ENCODE measurements at places on chromosomes 5 and 9. TPM values are rescaled to one million over a fixed set of nuclear protein-coding genes. Genes with fewer than 3 reads are reported as not detected.

The RMND5B gene
- total RNA-seq = 23.6 TPM

DNA sequence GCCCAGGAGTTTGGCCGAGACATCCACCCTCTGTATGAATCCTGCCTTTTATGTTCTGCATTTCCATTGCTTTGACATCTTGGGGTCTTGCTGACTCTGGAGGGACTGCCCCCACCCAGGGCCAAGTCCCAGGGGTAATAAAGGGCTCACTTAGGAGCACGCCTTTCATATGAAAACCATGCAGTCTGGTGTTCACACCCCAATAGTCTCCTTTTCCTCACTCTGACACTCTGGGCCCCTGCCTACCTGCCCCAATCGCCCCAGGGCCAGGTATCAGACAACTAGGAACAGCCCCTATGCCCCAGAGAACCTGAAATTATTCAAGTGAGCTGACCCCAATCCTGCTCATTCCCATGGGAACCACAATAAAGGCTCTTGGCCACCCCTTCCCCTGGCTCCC lies 33.1 kb upstream of the RAPGEF1 start:
- DNase-seq = no peak

DNA sequence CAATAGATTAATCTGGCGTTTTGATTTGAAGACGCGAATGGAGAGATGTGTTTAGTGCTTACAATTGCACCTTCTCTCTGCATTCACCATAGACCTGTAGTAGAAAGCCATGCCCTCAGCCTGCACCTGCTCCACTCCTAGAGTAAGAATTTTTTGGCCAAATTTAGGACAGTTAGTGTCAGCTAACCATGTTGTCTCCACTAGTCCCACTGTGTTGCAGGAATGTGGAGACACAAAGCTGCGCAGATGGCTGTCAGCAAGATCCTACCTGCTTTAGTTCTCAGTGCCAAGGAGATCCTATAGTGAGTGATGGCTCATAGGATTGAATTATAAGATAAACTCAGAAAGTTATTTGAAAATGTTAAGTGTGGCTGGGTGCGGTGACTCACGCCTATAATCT lies 35.1 kb upstream of the ABCA1 start:
- DNase-seq = no peak

GRCh38 chr5:20832204-20833080 lies 844.4 kb upstream of the CDH18 start:
- DNase-seq = no peak

GRCh38 chr5:163439092-163439425 lies 1.7 kb downstream of the CCNG1 start:
- DNase-seq = no peak

The FST gene
- total RNA-seq = 529 TPM

DNA sequence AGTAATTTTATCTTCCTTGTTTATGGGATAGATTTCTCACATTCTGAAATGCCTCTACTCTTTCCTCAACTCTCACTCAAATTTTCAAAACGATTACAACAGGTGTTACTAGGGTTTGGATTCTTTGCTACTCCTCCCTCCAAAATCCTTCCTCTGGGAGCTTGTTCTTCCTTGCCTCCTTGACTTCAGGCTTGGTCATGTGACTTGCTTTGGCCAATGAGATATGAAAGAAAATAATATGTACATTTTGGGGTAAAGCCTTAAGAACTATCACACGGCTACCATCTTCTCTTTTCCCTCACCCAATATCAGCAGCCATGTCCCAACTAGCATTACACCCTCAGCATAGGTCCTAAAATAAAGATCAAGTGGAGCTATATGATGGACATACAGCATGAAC lies 28.8 kb upstream of the SLC1A1 start:
- DNase-seq = no peak

DNA sequence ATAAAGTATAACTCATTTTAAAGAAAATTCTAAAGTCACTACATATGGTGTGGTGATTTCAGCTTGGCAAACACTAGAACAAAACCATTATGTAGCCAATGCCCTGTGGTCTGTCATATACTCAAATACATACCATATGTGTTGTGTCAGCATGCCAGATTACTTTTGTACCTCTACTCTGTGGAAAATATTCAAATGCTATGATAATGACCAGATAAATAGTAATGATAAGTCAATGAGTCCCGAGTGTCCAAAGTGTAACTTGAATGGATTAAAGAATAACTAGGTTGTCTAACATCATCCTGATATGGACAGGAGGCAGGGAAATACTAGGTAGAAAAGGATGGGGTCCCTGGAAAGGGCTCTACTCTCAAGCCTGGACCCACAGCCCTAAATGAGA lies 58.0 kb upstream of the IL6ST start:
- DNase-seq = no peak

- peak; percentile 21 for DNase-seq
Measured at GRCh38 chr5:112973036-112973435, 3.6 kb upstream of the DCP2 start.

DNA sequence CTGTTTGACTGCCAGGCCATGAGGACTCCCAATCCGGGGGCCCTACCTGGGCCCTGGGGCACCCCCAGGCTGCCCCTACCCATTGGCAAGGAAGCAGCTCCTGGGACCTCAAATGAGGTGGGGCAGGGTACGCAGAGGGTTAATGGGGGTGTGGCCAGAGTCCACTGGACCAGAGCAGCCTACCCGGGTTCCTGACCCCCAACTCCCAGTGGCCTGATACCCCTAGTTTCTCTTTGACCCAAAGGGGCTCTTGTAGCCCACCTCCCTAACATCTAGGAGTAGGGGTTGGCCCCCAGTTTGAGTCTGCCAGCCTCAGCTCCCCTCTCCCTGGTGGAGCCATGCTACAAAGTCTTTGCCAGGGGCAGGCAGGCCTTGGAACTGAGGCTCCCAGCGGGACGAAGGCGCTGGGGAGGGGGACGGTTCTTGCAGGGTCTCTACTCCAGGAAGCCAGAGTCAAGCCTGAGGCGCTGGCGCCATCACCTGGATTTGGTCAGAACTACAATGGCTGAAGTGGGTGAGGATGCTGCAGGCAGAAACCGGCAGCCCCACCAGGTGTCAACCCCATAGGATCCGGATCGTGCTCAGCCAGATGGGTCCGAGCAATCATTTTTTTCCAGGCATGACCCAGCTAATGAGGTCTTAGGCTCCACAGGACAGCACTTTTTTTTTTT lies 8.4 kb upstream of the CERCAM start:
- DNase-seq = no peak

GRCh38 chr9:20729523-20729922 lies 45.5 kb downstream of the FOCAD start:
- peak; percentile 77 for DNase-seq

DNA sequence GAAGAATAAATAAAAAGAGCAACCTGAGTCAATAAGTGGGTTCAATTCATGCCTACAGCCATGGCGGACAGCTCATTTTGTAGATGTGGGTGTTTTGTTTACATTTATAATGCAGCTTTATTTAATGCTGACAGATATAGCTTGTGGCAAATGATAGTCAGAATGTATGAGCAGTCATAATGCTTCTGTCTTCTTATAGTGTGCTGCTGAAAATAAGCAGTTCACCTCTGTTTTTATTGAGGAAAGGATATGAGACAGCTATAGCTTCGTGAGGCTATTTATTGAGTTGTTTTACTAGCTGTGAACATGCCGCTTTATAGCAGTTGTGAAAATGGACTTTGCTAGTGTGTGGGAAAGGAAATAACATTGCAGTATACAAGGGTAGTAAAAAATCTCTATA lies 147.4 kb downstream of the PBX3 start:
- DNase-seq = no peak

DNA sequence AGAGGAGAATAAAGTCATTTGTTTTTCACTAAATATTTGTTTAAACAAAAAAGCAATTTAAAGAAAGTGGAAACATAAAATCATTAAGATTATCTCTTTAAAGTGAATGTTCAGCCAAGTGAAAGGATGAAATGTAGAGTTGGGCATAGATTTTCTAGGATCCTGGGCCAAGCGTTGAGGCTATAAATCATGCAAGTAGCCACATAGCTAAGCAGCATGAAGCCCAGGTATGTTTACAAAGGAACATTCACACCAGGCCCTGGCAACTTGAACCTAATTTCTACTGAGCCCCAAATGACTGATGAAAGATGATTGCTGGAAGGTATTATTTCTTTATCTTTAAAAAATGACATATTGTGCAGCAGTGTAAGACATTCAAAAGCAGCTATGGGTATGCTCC lies 461.8 kb downstream of the MAT2B start:
- no peak for DNase-seq

The CA9 gene
- total RNA-seq = 0.27 TPM

DNA sequence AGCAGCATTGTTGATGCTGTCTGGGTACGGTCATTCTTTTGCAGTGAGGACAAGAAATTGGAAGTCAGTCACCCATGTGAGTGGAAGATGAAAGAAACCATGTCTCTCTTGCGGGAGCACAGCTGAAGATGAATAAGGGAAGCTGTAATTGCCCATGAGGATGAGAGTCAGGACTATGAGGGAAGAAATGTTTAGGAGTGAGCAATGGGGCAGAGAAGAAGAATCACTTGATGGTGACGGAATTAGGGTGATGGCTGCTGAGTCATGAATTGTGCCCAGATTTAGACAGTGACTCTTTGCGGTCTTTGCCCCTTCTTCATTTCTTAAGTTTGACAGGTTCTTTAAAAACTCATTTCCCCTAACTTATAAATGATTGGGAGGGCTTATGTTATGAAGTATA lies 183.3 kb downstream of the MAST4 start:
- no peak for DNase-seq

The LCN15 gene
- total RNA-seq = not detected

- no peak for DNase-seq
Measured at GRCh38 chr5:40238066-40238745, 441.5 kb upstream of the PTGER4 start.

GRCh38 chr5:57432876-57433275 lies 49.7 kb downstream of the ACTBL2 start:
- DNase-seq = no peak

DNA sequence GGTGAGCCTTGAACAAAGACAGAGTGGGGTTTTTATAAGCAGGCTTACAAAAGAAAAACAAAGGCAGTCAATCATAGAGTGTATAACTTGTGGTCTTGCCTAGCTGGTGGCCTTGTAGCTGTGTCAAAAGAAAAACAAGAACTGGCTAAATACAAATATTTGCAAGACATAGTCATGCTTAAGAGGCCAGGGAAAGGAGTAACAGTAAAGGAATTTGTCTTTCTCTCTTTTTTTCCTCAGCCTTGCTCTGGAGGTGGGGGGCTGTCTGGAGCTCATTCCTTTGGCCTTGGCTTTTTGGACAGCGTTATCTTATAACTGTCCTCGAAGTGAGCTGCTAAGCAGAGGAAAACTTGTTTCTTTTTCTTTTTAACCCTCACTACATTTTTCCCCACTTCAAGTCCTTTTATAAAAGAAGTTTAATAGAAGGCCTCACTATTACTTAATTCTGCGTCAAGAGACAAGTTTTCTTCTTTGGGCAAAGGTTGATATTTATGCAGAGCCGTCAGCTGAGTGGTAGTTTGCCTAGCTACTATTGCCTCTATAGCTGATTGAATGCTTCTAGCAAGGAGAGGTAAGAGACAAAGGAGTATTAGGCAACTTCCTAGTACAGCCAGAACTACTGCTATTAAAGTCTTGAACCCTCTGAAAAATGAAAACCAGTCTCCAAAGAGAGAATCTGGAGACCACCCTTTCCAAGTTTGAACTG lies 14.3 kb downstream of the CEL start:
- peak; percentile 59 for DNase-seq

The SOX30 gene
- not detected for total RNA-seq

The CDC20B gene
- not detected for total RNA-seq

The NR5A1 gene
- total RNA-seq = not detected

GRCh38 chr5:157561110-157561509 lies 14.5 kb downstream of the ADAM19 start:
- DNase-seq = no peak

DNA sequence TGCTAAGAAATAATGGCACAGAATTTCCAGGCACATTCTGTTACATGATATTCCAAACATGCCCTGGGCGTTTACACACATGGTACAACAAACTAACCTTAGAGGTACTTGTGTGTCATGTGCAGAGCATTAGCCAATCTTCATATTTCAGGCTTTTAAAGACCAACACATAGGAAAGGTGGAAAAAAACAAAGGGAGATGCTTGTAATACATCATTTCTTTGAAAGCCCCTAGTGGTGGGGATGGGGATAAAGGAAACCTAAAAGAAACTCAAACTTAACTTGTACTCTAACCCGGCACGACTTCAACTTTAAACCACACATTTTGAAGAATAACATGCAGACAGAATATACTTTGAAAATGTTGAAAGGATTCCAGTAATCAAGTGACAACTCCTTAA lies 133.6 kb downstream of the PTPRD start:
- DNase-seq = peak; percentile 7

GRCh38 chr9:134136118-134136995 lies 475 bp downstream of the WDR5 start:
- no peak for DNase-seq

The ZNF883 gene
- 3.3 TPM for total RNA-seq

DNA sequence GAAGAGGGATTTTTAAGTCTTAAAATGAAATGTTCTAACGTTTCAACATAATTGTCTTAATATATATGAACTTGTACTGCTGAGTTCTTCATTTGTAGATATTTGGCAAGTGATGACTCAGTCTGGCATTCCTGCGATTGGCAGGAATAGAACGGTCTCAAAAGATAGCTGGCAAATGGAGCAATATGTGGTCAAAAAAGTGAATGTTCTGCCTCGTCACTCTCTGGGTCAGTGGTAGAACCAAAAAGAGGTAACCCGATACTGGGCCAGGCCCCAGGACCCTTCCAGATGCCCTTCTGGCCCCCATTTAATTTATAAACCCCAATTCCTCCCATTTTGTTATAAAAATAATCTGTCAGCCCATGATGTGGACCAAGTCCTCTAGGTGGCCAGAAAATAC lies 39.2 kb downstream of the ZNF366 start:
- DNase-seq = peak; percentile 69

The MLLT3 gene
- 16.9 TPM for total RNA-seq

DNA sequence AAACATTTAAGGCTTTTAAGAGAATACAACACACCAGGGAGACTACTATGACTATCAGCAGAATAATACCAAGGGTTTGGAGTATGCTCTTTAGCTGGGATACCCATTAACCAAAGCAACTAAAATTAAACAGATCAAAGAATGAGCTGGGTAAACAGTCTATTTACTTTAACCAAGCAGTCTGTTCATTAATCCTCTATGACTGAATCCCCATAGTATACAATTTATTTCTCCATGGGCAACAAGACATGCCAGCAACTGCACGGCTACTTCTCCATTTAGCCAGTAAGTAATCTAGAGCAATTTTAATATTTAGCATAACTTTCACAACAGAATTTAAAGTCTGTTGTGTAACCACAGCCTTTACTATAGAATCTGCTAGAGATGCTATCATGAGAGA lies 77.6 kb downstream of the CDO1 start:
- DNase-seq = no peak

The SLC46A2 gene
- not detected for total RNA-seq

The MUSK gene
- total RNA-seq = not detected

DNA sequence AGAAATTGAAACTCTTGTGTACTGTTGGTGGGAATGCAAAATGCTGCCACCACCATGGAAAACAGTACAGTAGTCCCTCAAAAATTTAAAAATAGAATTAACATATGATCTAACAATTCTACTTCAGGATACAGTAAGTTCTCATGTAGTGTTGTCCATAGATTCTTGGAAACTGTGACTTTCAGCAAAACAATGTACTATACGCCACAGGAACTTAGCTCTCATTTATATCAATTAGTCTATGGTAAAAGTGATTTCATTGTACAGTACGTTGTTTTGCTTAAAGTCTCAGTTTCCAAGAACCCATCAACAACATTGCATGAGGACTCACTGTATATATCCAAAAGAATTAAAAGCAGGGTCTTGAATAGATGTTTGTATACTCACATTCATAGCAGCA lies 233.5 kb upstream of the GAS1 start:
- DNase-seq = no peak

- DNase-seq = no peak
Measured at GRCh38 chr5:159641371-159642039, 274.8 kb upstream of the ADRA1B start.

The FOXD4L3 gene
- total RNA-seq = 0.04 TPM

Data from foreskin keratinocyte (primary cell).